ENCODE measurements at places on chromosomes 7 and 10.

DNA sequence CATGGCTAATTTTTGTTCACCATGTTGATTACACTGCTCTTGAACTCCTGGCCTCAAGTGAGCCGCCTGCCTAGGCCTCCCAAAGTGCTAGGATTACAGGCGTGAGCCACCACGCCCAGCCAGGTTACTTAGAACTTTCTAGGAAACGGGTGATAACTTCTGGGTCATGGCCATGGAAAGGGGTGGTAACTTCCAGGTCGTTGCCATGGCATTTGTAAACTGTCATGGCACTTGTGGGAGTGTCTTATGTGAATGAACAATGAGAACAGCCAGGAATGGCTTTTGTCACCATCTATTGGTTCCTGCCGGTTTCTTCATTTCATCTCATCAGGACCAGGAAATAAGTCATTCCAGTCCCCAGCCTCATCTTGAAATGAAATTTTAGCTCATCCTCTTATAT is 120.9 kb downstream of the SLC16A9 start:
- DNase-seq = no peak

DNA sequence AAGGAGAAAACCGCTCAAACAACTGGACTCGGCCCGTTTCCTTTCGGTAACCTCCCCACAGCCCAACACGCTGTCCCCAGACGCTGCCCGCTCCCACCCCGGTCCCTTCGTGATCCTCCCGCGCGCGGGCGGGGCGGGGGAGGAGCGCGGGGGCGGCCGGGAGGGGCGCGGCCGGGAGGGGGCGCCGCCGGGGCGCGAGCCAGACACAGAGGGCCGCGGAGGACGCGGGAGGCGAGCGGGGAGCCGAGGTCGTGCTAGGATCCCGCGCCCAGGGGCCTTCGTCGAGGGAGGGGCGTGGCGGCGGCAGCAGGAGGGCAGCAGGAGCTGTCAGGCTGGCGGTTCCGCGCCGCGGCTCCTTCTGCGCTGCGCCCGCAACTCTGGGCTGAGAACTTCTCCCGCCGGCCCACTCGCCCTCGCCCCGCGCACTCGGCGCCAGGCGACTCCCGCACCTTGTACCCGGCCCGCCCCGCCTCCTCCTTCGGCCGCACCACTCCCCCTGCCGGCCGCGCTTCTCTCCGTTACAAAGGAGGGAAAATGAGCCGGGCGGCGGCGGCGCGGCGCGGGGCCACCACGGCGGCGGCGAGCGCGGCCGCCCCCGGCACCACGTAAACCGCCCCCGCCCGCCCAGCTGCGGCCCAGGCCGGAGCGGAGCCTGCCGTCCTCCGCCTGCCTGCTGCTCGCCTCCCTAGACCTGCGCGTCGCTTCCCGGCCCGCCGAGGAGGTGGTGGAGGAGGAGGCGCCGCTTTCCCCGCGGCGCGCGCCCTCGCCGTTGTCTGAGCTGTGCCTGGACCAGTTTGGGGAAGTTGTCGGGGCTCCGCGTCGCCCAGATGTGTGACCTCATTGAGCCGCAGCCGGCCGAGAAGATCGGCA is at the start of gene CDK14:
CDK14 (plus strand) TSS at position 521 of the 870 bp plus-strand sequence; CDS start at position 828, 307 bp downstream.
- peak; percentile 85 for DNase-seq

- no peak for DNase-seq
These were observed 2.6 kb downstream of the MRPL43 start for GRCh38 chr10:100984672-100985177.

GRCh38 chr7:131218727-131219128 is 108.9 kb upstream of the MKLN1 start:
- DNase-seq = no peak

GRCh38 chr7:30166155-30166840 is 31.5 kb downstream of the MTURN start:
- no peak for DNase-seq
